ENCODE measurements at places on chromosomes 11 and 22.

DNA sequence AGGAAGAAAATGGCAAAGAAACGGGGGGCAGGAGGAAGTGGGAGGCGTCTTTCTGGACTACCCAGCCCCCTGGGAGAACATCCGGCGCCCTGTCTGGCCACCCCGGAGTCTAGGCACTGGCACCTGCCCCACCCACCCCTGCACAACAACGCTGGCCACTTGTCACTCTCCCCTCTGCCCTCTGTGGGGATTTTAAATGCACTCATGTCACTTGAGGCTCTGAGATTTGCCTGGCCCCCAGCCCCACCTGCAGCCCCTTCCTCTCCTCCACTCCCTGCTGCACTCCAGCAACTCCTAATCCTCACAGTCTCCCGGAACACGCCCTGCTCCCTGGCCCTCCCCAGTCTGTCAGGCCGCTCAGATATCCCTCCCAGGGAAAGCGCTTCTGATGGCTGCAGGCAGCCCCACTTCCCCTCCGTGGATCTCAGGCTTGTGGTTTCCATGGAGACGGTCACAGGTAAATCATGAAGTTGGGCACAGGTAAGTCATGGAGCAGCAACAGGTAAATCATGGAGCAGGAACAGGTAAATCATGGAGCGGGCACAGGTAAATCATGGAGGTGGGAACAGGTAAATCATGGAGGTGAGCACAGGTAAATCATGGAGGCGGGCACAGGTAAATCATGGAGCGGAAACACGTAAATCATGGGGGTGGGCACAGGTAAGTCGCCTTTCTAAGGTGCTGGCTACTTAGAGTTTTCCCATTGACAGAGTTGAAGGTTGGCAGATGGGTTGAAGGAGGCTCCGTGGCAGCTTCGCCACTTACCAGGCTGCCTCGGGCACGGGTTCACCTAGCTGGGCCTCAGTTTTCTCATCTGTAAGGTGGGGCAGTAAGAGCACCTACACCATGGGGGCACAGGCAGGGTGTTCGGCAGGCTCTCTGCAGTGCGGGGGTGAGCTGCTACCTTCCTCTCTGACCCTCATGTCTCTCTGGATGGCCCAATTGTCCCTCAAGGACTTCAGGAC is 79.0 kb upstream of the SHISAL1 start:
- no peak for DNase-seq

DNA sequence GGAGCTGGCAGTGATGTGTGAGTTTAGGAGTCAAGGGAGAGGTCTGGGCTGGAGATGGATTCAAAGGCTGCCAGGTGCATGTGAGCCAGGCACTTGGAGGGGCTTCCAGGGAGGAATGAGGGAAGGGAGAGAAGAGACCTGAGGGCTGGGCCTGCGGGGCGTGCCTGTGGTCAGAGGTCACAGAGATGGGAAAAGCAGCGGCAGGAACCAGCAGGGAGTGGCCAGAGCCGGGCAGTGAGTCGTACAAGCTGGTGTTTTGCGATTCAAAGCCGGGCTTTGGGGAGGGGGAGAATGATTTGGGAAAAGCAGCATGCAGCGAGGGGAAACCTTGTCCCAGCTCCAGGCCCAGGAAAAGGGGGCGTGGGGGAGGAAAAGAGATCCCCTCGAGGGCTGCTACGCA is 96.9 kb upstream of the RTL6 start:
- no peak for DNase-seq

GRCh38 chr22:50020606-50021005 is 8.0 kb upstream of the IL17REL start:
- DNase-seq, result no peak

- DNase-seq, result no peak
Measured at GRCh38 chr11:130359419-130359818, 44.7 kb upstream of the ZBTB44 start.

DNA sequence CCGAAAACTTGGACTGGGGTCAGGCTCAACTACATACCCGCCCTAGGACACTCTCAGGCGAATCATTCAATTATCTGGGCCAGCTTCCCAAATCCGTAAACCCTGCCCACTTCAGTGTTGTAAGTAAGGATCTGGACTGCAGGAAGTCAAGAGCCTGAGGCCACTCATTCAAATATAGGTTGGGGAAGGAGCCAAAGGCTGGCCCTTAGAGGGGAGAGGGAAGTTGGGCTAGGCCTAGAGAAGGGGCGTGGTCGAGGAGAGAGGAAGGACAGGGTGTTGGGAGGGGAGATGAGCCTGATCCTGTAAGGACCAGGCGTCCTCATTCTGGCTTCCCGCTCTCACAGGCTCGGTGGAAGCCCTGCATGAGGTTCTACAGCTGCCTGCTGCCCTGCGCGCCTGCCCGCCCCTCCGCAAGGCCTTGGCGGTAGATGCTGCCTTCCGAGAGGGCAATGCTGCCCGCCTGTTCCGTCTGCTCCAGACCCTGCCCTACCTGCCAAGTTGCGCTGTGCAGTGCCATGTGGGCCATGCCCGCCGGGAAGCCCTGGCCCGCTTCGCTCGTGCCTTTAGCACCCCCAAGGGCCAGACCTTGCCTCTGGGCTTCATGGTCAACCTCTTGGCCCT is 3.0 kb downstream of the SAC3D1 start:
- no peak for DNase-seq

DNA sequence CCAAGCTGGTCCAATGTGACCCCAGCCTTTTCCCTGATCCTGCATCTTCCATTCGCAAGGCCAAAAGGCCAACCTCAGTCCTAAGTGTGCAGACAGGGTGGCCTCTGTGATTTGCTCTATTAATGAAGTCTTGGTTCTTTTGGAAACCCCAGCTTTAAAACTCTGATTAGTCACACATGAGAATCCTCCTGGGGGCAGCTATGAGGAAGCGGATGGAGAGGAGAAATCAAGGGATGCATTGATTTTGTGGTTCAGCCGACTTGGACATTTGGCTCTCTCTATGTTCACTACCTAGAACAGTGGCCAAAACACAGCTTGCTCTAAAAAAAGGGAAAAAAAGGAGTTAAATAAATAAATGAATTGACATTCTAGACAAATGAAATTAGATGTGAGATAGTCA is 98.6 kb upstream of the USP47 start:
- DNase-seq, result no peak

GRCh38 chr11:15663777-15664218 is 549.1 kb downstream of the INSC start:
- DNase-seq, result no peak

- no peak for DNase-seq
Measured at GRCh38 chr22:50070366-50070765, 12.3 kb upstream of the TTLL8 start.

- no peak for DNase-seq
Measured at GRCh38 chr11:122850076-122850631, 11.9 kb downstream of the CRTAM start.

DNA sequence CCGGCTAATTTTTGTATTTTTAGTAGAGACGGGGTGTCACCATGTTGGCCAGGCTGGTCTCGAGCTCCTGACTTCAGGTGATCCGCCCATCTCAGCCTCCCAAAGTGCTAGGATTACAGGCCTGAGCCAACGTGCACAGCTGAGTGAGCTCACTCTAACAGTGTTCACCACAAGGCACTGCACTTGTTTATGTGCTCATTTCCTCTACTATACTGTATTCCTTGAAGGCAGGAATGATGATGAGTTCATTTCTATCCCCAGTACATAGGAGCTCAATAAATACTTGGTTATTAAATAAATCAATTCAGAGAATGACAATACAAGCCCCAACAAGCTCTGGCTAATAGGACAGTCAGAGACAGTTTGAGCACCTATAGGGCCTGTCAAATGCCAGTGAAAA is 29.1 kb downstream of the ALG8 start:
- no peak for DNase-seq

DNA sequence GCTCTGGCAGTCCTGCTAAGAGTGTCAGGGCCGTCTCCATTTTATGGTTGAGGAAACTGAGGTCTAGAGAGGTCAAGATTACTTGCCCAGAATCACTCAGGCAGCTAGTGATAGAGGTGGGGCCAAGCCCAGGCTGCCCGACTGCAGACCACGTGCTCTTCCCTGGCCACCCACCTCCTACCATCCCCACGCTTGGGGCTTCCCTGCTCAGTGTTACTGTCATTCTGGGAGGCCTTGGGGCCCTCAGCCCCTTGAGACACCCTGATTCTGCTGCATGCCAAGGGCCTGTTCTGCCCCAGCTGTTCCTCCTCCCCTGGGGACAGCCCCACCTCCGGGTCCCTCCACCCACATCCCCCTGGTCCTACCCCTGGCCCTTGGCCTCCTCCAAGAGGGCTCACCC is 17.2 kb upstream of the TAB1 start:
- DNase-seq, result no peak

All from Panc1 (cell line).